Osteoblast (primary cell): ENCODE measurements at places on chromosomes 2 and 18. TPM values are rescaled to one million over a fixed set of nuclear protein-coding genes. Genes with fewer than 3 reads are reported as not detected.

DNA sequence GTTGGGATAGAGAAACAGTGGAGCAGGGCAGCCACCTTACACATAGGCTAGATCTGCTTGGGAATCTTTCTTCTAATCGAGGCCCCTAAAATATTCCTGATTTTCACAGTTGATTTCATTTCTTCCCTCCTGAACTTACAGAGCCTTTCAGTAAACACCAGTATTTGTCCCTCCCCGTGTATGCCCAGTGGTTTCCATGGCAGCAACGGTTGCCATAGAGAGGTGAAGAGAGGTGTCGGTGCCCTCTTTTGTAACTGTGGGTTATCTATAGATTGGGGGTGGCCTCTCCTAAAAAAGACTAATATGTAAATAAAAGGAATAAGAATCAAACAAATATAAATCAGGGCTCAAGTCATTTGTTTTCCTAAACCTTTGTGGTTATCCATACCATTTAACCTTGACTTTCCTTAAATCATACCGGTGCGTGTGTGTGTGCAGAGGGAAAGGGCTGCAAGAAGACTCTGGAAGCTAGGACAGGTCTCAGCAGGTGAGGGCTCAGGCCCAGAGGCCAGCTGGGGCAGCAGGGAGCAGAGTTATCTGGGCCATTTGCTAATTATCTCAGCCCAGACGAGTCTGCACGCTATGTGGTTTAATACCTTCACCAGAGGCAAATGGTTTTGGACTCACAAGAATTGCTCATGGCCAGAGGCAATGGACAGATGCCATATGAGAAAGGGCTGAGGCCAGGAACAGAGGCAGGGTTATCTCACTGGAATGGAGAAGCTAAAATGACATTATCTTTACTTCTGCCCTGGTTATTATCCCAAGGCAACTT lies 35.5 kb downstream of the LIPG start:
- H3K27ac ChIP-seq: no peak overlapping the region
- no peaks in the 10 kb centered on the region for H3K4me1 ChIP-seq
- no peaks in the 10 kb centered on the region for H3K36me3 ChIP-seq
- no peak overlapping the region for H3K4me3 ChIP-seq

GRCh38 chr2:200786826-200787225 lies 24.9 kb upstream of the BZW1 start:
- no peaks in the 10 kb centered on the region for H3K36me3 ChIP-seq
- H3K27ac ChIP-seq: peak overlapping the region; percentile 98
- no peaks in the 10 kb centered on the region for H3K27me3 ChIP-seq
- H3K4me1 ChIP-seq: peaks cover 50% of the 10 kb centered on the region
- no peak for DNase-seq

DNA sequence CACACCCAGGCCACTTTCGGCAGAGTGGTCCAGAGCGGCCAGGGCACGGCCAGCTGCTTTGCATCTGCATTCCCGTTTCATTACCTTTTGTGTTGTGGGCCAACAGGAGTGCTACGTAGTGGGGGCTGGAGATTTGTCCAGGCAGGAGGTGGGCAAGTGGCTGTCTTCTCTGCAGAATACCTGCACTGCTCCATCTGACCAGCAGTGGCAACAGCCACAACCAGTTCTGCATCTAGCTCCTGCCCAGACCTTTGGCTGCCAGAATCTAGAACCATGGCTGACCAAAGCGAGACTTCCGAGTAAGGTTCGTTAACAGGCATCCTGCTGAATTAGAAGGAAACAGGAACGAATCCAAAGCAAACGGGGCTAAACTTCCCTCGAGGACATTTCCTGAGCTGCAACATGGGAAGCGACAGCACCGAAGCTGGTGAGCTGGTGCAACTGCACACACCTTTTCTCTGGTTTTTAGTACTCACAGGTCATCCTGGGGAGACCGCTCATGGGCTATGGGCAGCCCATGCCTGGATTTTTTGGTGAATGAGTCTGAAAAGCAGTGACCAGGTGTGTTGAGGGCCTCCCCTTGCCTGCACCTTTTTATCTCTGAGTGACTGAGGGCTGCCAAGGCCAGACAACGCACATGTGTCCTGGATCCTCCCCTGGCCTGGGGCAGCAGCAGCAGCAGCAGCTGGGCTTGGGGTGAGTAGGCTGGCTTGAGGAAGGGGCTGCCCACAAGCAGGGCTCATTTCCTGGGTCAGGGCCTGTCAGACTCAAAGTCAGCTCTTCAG lies 10.5 kb downstream of the GDF7 start:
- no peak for DNase-seq
- peaks cover 15% of the 10 kb centered on the region for H3K27me3 ChIP-seq
- no peak overlapping the region for H3K4me3 ChIP-seq
- H3K36me3 ChIP-seq: no peaks in the 10 kb centered on the region

NEU2 gene
- total RNA-seq: not detected in 2 replicates

TNFRSF11A gene
- under 0.01 TPM in 2 replicates for total RNA-seq
